ENCODE measurements at places on chromosomes 2 and 18.

DNA sequence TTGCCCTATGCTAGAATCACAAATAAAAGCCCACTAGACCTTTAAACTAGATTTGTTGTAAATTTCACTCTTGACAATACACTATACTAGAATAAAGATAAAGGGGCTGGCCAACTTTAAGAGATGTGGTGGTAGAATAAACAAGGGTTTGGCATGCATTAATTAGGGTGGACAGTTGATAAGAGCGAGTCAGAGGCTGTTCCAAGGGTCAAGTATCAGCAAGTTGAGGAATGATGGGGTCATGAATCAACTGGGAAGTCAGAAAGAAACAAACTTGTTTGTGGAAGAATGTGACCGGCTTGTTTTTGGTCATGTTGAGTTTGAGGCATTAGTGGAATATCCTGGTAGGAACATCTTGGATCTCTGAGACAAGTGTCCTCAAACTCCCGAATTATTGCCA lies 398.3 kb upstream of the TNP1 start:
- DNase-seq = no peak

DNA sequence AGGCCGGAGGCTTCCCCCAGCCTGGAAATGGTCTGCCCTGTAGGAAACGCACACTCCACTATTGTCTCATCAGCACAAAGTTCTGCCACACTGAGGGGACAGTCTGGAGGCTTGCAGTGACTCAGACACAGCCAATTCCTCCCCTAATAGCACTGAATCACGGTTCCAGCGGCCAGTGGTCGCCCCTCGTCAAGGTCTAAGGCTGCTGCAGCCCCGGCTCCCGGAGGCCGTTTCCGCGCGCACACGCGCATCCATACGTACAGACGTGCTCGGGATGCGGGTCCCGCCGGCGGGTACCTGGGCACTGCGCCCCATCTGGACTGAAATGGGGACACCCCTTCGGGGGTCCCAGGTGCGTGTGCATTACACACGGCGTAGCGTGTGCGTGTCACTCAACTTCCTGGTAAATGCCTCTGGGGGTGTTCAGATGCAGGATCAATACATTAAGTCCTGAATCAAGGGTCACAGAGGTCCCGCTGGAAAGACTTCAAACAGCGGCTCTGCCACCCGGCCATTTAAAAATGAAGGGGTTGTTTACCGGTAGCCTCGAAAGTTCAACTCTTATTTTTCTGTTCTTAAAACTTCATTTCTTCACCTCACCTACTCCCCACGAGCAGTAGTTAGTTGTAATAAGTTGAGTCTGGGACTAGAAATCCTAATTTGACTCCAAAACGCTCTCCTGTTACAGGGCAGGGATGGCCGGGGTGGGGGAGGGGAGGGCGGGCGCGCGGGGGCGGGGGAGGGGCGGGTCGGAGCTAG lies 572 bp upstream of the ZNF516 start:
- peak; percentile 5 for DNase-seq

- DNase-seq = no peak
Observed at GRCh38 chr2:108927936-108928659, 60.9 kb downstream of the EDAR start.

- DNase-seq = no peak
Observed at GRCh38 chr2:237714690-237715458, 83.7 kb upstream of the RBM44 start.

GRCh38 chr2:238882082-238882755 lies 34.3 kb downstream of the TWIST2 start:
- no peak for DNase-seq

GRCh38 chr2:125095826-125096225 lies 1070.7 kb downstream of the CNTNAP5 start:
- DNase-seq = no peak

DNA sequence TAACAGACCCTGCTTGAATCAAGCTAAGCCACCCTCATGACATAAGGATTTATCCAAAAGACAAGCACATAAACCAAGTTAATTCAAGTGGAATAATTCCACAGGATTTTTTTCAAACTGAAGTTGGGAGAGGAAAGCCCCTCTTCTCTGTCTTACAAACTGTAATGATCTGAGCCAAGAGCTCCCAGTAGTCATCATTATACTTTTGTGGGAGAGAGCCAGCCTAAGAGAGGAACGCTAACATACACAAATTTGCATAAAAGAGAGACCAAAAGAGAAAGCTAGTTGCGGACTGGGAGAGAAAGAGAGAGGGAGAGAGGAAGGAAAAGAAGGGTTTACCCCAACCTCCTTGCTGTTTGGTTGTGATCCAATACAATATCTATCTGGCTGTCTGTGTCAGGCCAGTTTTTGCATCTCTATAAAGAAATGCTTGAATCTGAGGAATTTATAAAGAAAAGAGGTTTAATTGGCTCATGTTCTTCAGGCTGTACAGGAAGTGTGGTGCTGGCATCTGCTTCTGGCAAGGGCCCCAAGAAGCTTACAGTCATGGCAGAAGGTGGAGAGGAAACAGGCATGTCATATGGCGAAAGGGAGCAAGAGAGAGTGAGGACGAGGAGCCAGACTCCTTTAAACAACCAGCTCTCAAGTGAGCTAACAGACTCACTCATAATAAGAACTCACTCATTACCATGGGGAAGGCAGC lies 20.8 kb upstream of the PUM2 start:
- no peak for DNase-seq

DNA sequence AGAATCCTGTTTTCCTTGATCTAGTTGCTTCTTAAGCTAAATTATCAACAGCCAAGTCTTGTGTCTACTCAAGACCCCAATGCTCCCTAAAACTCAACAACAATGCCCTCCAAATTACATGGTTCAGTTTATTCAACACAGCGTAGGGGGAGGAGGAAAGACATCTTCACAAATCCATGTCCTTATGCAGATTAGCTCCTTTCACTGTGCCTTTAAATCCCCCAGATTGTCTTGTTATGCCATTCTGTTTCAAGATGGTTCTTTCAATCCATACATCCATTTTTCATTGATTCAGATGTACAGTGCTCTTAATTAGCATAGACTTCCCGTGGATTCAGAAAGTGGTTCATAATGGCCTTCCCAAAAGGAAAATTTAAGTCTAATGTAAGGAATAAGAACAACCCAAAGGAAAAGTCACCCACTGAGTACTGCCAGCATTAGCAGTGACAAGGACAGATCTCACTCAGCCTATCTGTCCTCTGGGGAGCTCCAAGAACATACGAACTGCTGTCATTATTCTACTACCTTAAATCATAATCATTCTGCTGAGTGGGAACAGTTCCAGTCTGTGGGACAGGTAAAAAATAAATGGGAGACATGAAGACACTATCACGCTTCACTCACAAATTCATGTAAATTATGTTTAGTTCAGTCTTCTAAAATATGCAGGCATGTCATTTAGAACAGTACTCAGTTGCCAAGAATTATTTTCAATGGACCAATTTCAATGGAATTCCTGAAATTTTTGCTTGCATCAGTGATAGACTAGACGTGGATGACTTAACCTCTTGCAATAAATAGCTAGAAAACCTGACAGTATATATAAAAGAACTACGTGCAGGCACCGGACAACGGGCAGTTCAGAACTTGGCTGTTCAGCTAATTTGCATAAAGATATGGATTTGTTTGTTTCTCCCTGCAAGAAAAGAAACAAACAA lies 58.9 kb upstream of the RNU4ATAC start:
- DNase-seq = no peak

GRCh38 chr2:890791-891190 lies 59.9 kb upstream of the SNTG2 start:
- DNase-seq = no peak

GRCh38 chr2:22691666-22692065 lies 693.3 kb upstream of the KLHL29 start:
- DNase-seq = no peak

- DNase-seq = no peak
Observed at GRCh38 chr2:80322311-80322920, 17.9 kb upstream of the LRRTM1 start.

- DNase-seq = no peak
Observed at GRCh38 chr2:72708236-72708635, 117.6 kb downstream of the EXOC6B start.

DNA sequence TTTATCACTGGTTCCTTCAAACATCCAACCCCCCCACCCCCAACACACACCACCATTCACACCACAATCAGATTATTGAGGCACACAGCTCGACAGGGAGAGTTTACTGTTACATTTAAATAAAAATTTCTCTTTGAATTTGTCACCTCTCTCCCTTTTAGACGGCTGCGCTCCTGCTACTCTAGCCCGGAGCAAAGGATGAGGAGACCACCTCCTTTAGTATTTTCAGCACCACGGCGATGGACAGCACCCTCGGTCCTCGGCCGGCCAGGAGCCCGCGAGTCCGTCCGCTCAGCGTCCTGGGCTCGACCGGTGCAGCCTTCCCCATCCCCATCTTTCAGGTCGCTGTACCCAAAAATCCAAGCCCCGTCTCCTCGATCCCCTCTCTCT lies 892 bp downstream of the CELF4 start:
- no peak for DNase-seq

DNA sequence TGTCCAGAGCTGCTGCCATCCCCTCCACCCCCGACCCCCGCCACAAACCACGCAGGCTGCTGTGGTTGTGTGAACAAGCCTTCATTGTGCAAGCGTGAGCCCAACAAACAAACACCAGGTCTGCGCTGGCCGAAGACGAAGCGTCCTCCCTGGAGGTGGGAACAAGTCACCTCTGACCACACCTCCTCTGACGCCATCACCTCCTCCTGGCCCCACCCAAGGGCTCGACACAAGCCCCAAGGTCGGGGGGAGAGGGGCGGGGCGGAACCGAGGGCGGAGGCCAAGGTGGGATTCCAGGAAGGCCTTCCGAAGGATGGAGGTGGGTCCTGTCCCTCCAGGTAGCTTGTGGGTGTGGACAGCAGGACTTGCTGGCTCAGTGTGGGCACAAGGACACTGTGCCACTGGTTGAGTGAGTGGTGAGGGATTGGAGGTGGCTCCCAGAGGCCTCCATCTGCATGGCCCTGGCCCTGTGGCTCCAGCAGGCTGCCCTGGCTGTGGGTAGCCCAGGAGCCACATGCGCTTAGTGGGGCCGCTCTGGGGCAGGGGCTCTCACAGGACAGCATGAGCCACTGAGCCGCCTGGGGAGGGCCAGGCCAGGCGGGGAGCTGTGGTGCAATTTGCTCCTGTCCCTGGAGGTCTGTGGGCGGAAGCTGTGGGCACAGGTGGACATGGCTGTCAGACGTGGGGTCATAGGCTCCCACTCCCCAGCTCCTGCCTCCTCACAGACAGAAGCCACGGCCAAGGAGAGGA lies 7.4 kb upstream of the GPR17 start:
- no peak for DNase-seq

DNA sequence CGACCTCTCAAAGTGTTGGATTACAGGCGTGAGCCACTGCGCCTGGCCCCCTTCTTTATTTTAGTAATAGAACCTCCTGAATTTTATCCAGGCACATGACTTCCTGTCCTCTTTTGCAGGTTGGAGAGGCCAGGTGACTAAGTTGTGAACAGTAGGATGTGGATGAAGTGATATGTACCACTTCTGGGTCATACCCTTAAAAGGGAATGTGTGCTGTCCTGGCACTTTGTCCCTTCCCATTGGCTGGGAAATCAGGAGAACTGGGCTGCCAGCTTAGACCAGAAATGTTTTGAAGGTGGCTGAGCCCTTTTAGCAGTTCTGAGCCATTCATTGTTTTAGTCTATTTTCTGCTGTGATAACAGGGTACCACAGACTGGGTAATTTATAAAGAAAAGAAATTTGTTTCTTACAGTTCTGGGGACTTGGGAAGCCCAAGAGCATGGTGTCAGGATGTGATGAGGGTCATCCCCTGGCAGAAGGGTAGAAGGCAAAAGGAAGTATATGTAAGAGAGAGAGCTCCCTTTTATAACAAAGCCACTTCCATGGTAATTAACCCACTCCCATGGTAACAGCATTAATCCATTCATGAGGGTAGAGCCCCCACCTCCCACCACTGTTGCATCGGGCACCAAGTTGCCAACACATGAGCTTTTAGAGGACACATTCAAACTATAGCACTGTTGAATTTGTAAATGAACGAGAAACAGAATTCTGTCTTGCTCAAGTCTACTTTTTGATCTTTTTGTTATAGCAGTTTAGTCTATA lies 79.1 kb downstream of the TTC27 start:
- no peak for DNase-seq

DNA sequence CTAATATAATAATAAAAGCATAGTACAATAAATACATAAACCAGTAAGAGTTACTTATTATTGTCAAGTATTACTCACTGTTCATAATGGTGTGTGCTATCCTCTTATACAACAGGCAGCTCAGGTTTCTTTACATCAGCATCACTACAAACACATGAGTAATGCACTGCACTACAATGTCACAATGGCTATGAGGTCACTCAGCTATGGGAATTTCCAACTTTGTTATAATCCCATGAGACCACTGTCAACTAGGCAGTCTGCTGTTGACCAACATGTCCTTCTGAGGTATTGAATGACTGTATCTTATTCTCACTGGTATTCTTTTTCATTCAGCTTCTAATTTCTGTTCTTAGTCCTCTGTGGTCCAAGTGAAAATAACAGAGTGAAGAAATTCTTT lies 250.4 kb upstream of the DSEL start:
- DNase-seq = no peak
